CD4-positive, alpha-beta T cell treated with Interleukin-1 beta for 1 hour (primary cell): ENCODE measurements at places on chromosomes 2 and 18.

GRCh38 chr2:178819992-178820391 is 12.8 kb upstream of the TTN start:
- DNase-seq = peak; percentile 11

- no peak for DNase-seq
Measured at GRCh38 chr18:79746730-79747129, 51.0 kb upstream of the KCNG2 start.

- no peak for DNase-seq
Measured at GRCh38 chr18:10047237-10047636, 133.4 kb downstream of the VAPA start.

GRCh38 chr2:14125624-14126293 is 506.8 kb upstream of the LRATD1 start:
- DNase-seq = no peak

DNA sequence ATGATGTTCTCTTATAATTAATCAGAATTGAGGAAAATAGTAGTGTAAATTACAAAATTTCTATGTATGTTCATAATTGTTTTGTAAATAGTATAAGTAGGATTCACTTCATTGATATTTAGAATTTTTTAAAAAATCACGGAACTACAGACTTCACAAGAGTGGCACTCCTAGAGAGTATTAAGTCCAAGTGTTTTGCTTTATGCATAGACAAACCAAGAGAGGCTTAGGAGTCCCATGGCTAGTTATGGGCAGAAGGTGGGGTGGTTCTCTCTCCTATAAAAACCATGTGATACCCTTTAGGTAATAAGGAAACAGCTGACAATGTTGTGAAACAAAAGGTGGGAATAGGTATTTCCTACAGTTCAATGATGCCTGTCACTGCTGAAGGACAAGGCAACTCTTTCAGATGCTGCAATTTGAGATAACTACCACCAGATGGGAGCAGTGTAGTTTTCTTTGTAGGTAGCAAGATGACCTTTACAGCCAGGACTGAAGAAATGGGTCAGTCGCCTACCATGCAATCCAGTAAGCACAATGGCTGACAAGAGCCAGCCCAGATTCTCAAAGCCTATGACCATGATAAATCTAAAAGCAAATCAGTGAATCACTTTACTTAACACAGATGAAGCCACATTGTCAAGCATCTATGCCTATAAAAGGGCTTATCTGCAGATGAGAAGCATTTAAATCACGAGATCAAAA is 83.9 kb downstream of the AAK1 start:
- peak; percentile 51 for DNase-seq

- DNase-seq = no peak
Measured at GRCh38 chr2:3154146-3154545, 223.5 kb downstream of the EIPR1 start.

DNA sequence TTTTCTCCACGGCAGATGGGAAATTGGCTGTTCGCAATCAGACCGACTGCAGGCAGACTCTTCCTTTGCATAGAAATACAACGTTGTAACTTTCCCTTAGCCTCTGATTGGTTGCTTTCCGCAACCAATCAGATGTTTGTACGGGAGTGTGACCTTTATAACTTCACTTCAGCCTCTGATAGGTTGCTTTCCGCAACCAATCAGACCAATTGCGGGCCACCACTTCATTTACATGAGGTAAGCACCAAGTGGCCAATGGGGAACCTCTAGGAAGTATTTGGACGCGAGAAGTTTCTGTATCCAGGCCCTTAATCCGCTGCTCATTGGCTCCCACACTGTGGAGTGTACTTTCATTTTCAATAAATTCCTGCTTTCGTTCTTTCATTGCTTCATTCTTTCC is 19.1 kb downstream of the SLC25A12 start:
- no peak for DNase-seq

- DNase-seq = peak; percentile 35
Measured at GRCh38 chr2:100643906-100644501, 81.2 kb downstream of the PDCL3 start.

GRCh38 chr18:7743256-7743655 is 176.1 kb downstream of the PTPRM start:
- no peak for DNase-seq

DNA sequence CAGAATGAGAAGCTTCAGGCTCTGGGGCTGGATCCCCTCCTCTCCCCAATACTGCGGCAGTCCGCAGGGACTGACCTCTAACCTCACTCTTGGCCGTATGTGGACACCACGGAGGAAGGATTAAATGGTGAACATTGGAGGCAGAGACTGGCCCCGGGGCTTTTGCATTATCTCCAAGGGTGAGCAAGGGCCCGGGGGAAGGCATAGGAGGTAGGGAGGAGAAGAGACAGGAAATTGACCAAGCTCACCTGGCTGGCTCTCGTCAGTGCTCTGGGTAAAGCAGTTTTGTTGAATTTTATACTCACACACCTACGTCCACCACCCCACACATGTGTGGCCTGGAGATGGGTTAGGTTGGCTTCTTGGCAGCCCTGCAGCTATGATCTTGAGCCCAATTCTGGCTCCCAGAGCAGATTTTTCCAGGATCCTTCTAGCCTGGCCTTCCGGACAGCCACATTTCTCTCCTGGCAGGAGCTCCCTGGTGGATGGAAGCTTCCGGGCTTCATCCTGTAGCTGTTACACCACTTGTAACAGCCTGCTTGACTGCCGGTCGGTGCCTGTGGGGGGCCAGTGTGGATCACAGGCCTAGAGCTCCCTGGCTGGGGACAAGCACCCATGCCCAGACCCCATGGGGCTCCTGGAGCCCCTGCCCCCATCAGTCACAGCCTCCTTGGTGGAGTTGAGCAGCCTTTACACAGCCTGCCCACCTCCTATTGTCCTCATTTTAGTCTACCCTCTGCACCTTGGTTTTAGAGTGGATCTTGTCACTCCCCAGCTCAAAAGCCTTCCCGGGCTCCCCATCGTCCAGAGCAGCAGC is 7.6 kb downstream of the ITM2C start:
- no peak for DNase-seq

- no peak for DNase-seq
Measured at GRCh38 chr2:146267093-146267492, 1577.7 kb upstream of the ACVR2A start.

- no peak for DNase-seq
Measured at GRCh38 chr2:230205034-230205433, 14.8 kb downstream of the SP110 start.

- DNase-seq = no peak
Measured at GRCh38 chr2:216283038-216283900, 89.0 kb downstream of the MARCHF4 start.

GRCh38 chr18:59918320-59918755 is 18.5 kb downstream of the PMAIP1 start:
- DNase-seq = peak; percentile 45

DNA sequence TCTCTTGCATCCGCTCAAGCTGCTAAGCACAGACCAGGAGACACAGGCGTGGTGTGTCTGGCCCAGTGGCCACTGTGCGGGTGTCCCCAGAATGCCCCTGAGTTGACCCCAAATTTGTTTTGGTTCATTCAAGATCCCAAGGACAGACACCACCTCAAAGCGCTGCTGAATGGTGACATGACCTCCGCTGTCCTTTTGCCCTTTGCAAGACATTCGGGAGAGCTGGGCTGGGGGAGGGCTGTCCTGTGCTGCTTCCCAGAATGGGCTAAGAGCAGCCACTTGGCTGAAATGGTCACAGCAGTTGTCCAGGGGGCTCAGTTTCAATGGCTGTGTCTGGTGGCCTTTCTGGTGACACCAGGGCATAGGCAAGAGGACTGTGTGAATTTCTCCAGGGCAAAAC is 84.1 kb downstream of the SMIM21 start:
- no peak for DNase-seq

GRCh38 chr2:205524656-205525055 is 157.6 kb upstream of the NRP2 start:
- DNase-seq = no peak

GRCh38 chr2:19993731-19994130 is 3.8 kb upstream of the WDR35 start:
- no peak for DNase-seq

GRCh38 chr2:131413148-131413747 is 49.3 kb upstream of the RAB6D start:
- DNase-seq = peak; percentile 53

GRCh38 chr18:76363436-76364120 is 131.5 kb downstream of the ZNF516 start:
- no peak for DNase-seq

GRCh38 chr2:23776021-23776420 is 150.9 kb downstream of the ATAD2B start:
- DNase-seq = no peak

DNA sequence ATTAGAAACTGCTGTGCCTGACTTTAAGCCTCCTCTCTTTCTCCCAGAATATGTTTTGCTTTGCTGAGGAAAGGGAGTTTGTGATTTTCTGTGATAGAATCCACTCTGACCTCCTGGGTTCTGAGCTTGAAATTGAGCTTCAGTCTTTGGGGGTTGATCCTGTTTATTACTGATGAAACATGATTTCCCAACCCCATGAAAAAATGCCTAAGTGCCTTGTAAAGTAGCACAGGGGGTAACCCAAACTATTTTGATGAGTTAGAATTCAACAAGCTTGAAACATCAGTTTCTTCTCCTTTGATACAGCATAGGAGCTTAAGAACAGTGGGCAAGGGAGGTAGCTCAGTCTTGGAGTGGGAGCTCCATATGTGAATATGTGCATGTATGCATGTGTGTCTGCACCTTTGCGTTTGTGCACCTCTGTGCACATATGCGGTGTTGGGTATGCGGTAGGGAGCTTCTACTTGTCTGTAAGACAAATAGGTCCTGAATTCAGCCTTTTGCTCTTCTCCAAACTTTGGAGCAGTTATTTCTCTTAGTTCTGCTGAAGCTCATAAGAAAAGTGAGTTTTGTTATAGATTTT is 364.6 kb downstream of the OSR1 start:
- no peak for DNase-seq

DNA sequence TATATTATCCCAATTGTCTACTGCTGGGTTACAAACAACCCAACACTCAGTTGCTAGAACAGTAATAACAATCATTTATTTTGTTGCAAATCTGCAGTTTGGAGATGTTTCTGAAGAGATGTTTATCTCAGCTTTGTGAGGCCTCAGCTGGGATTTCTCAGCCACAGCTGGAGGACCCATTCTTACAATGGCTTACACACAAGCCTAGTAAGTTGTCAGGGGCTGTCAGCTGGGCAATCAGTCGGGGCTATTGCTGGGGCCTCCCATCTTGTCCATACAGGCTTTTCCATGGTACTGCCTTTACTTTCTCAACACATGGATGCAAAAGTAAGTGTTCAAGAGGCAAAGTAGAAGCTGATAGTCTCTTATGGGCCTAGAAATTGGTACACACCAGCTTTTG is 491.7 kb upstream of the NXPH2 start:
- no peak for DNase-seq

- DNase-seq = peak; percentile 62
Measured at GRCh38 chr2:219308142-219309101, 779 bp downstream of the PTPRN start.

GRCh38 chr18:2990956-2991640 is 21.8 kb downstream of the LPIN2 start:
- no peak for DNase-seq
